Activated T-helper 9 cell treated with anti-CD3 and anti-CD28 coated beads, Interleukin-2, amount 50 U/mL, for 16 hours (primary cell): ENCODE measurements at places on chromosomes 12 and 14.

GRCh38 chr14:55926007-55926406, 192.2 kb upstream of the PELI2 start:
- DNase-seq: no peak

- no peak for DNase-seq
These were observed 51.4 kb downstream of the MRPL42 start for GRCh38 chr12:93518725-93519124.

DNA sequence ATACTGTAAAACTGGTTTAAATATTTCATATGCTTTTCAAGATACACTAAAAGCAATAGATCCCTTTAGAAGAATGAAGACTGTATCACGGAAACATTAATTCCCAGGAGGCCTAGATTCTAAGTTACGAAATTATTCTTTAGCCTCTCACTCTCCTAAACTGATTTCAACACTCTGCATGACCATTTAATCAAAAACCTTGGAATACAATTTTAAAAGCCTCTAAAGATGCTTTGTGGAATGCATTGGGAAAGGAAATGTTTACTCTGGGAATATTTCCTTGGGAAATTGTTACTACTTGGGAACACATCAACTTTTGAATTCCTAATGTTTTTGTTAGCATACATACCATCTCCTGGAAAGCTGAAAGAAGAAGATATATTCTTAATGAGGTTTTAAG, 255.7 kb upstream of the FAR2 start:
- DNase-seq: no peak

- no peak for DNase-seq
These were observed 49.7 kb upstream of the ARHGAP5 start for GRCh38 chr14:32027255-32027939.

DNA sequence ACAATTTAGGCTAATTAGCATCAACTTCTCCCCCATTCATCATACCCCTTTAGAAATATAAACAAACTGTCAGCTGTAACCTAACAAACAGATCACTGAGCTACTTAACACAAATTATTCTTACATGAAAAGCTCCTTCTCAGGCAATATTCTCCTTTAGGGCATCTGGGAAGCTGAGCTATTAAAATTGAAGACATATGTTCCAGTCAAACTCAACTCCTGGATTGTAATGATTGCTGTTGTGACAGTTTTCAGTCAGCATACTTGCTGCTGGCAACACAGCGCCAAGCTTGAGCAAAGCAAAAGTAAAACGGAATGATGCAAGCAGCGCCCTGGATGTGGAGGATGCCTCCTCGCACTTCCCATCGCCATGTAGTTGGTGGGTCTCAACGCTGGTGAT, 82.4 kb downstream of the SLC25A21 start:
- DNase-seq: no peak

GRCh38 chr14:105527826-105528585, 1.6 kb downstream of the TMEM121 start:
- DNase-seq: peak; percentile 68

DNA sequence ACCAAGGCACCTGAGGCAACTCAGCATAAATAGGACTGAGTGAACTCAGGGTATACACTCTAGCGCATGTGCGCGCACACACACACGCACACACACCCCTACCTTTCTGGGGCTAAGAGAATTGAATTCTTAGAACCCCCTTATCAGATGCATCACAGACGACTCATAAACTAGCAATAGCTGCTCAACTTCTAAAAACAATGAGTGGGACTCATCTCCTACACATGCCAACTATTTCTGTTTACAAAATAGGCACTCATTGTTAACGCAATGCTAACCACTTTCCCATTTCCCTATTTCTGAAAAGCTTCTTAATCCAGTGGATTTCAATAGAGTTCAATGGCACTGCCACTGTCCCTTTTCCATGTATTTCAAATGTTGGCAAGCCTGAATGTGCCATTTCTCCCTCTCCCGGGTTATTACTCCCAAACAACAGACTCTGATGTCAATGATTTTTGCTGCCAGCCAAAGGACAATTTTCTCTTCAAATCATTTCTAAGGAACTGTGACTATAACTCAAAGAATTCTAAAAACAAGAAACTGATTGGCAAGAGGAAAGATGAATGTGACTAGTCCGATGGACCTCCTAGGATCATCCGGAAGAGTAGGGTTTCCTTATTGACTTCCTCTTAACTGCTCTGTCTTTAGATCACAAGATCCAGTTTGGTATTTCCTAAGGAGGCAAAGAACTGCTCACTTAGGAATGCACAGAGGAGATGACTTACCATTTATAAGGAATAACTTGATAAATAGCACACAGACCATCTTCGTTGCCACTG, 48.8 kb downstream of the SLC38A1 start:
- DNase-seq: peak; percentile 66

- DNase-seq: no peak
These were observed 1385.8 kb upstream of the FLRT2 start for GRCh38 chr14:84144166-84144565.

DNA sequence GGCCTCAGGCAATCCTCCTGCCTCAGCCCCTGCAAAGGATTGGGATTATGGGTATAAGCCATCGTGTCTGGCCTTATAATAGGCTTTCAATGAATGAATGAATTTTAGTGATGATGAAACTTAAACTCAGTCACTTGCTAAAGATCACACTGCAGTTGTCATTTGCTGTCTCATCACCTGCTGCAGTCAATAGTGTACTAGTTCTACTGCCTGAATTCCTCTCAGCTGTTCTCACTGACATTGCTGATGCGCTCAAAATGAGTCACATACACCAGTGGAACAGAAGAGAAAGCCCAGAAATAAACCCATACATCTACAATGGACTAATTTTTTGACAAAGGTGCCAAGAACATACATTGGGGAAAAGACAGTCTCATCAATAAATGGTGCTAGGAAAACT, 5.6 kb upstream of the SYNJ2BP start:
- DNase-seq: no peak

DNA sequence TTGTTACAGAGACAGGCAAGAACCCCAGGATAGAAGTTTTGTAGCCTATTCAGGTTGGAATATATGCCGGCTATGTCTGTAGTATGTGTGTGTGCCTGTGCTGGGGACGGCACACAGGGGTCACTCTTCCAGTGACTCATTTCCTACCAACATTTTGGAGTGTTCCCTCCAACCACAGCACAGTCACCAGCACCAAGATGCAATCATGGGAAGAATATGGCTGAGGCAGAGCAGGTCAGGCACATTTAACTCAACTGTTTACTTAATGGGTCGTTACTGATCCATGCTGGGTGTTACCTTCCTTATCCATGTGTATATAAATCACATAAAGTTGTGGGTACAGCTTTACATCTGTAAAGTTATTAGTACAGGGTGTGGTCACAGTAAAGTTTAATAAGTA, 178.3 kb downstream of the PRKD1 start:
- no peak for DNase-seq

DNA sequence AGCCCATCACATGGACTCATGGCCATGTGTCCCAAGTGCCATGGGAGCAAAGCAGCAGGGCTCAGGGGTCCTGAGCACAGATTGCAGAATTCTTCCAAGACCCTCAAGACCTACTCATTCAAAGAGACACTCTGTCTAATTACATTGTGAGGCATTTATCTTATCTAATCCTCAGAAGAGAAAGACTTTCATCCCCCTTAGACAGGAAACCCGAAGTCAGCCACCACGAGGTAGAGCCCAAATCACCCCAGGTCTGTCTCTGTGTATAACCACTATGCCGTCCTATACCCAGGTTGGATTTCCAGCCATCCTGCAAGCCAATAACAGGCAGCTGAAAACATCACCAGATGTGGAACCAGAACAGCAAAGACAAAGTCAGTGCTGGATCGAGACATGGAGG, 8.9 kb upstream of the BCL11B start:
- no peak for DNase-seq

DNA sequence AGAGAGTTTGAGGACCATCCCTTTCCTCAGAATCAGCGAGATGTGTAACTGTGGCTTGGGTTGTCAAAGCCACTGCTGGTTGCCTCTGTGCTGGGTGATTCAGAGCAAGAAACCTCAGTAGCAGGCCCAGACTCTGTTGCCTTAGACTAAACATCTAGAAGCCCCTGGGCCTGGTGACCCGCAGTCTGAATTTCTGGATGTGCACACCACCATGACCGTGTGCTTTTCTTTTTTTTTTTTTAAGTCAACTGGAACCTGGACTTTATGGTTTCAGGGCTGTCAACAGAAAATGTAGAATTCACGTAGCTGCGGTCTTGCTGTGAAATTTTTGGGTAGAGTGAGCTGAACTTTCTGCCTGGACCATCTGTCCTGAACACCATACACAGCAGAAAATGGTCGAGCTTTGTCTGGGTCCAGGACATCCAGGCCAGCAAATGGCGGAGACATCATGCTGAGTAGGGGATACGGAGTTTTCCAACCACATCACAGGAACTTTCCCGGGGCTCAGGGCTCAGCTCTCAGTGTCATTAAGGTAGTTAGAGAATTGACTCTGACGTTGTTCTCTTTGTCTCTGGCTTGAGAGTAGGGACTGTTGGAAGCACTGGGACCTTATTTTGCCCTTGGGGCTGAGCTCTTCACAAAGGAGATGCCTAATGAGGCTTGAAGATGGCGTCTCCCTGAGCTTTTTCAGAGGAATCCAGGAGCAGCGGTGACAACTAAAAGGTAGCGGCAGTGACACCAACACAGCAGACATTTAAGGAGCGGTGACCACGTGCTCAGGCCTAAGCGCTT, 23.0 kb upstream of the BATF start:
- no peak for DNase-seq

GRCh38 chr12:29239336-29239735, 90.3 kb downstream of the FAR2 start:
- DNase-seq: no peak

GRCh38 chr12:63955831-63956666, 111.5 kb downstream of the SRGAP1 start:
- DNase-seq: no peak

DNA sequence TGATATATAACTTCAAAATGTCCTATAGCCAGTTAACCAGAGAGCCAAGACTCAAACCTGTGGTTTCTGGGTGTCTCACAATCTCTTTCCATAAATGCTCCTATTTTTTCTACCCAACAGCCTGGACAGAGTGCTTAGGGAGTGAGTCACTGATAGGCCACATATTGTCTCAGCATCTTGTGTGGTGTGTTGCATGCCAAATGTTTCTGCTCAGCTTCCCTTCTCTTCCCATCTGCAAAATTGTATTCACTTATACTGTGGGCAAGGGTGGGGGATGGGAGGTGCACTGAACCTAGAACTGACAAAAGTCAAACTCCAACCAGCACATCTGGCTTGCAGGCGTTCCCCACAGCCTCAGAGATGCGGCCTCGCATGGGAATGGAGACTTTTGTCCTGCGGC, 123.3 kb downstream of the KCNA5 start:
- DNase-seq: no peak

GRCh38 chr12:79000501-79000900, 135.9 kb downstream of the SYT1 start:
- DNase-seq: no peak

- DNase-seq: no peak
These were observed 17.4 kb upstream of the PYGL start for GRCh38 chr14:50961605-50962221.

DNA sequence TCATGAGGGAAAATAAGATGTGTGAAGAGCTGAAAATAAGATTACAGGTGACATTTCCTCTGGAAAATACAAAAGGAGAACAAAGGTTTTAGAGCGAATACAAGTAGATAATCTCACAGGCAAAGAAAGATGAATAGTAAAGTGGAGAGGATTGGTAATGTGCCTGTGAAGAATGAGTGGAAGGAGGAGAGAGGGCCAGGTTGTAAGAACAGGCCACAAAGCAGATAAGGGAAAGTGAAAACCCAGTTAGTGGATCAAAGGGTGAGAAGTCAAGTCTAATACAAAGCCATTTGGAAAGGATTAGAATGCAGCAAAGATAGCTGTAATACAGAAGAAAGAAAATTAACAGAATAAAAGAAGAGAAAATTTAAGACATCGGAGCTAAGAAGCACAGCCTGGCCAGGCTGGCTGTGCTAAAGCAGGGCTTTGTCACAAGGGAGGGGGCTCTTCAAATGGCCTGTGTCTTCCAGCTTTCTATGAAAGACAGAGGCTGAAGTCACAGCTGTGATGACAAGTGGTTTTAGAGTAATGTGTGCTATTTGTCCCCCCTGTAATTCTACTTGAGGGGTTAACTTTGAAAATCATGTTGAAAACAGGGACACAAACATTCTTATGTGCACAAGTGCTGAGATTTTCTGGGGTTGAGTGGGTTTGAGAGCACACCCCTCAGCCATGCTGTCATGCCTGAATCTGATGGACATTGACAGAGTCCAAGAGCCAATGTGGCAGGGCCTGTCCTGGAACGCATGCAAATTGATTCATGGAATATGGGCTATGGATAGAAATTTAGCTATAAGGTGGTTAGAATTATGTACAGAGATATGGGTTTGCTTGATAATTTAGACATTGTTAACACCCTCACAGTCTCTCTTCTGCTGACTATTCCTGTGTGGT, 344.5 kb upstream of the NAV3 start:
- DNase-seq: no peak

DNA sequence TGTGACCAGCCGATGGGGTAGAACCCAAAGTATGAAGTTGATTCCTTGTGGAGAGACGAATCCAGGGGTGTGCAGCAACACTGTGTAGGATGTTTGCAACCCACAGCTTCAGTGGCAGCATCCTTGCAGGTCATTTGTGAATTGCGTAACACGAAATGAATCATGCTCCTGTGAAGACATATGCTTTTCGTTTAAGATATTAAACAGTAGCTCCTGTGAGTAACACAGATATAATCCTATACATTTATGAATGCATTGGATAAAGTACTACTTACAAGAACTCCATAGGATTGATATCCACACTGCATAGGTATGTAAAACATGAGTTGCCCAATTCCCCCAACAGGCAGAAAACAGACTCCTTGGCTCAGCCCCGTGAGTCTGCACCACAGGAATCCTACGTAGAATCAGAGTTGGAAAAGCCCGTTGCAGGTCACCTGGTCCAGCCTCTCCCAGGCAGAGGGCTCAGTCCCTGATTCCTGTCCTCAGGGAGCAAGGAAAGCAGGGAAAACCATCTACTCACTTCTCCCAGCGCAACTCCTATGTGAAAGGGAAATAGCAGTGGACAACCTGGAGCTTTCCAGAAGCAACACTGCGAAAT, 75.8 kb downstream of the GPATCH2L start:
- no peak for DNase-seq

DNA sequence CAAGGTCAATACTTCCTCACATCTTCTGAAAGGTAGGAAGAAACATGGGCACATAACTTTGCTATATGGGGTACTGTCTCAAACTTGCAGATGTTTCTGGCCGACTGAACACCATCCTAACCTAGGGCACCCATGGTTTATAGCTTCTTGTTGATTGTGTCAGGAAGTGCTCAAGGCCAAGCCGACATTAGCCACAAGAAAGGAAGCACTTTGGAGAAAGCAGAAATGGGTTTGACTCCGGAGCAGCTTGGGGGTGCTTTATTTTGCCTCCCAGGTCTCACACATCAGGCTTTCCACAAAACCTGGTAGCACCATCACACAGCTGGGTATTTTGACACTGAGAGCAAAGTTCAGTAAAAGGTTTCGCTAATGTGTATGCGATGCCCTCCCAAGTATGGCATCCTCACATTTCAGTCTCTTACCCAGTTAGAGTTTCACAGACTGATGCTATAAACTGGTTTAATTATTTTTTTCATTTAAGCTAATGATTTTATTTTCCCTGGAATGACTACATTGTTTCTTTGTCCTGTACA, 25.2 kb upstream of the BHLHE41 start:
- no peak for DNase-seq

- no peak for DNase-seq
These were observed 70.9 kb upstream of the OTX2 start for GRCh38 chr14:56881181-56881580.
